Mucosa of descending colon (tissue), 3 donors: ENCODE measurements at places on chromosomes 1 and 21. TPM values are rescaled to one million over a fixed set of nuclear protein-coding genes. Genes with fewer than 3 reads are reported as not detected.

The SLC16A4 gene
- total RNA-seq, result 1.8 TPM

The GJB4 gene
- not detected for total RNA-seq

DNA sequence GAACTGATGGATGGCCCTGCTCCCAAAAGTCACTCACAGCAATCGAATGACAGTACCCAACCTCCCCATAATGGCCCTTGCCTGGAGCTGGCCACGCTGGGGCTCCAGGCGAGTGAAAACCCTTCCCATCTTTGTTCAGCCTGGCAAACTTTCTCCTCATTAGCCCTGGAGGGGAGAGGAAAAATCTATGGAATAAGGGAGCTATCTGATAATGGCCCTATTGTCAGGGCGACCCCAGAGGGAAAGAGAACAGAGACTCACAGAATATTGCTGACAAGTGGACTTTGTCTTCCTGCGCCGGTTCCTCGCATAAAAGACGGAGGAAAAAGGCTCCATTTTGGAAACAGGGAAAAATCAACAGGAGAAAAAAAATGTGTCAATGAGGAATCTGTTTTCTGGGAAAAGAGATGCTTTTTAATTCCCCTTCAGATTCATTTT lies 13.0 kb upstream of the ARHGEF16 start:
- no peak for DNase-seq

DNA sequence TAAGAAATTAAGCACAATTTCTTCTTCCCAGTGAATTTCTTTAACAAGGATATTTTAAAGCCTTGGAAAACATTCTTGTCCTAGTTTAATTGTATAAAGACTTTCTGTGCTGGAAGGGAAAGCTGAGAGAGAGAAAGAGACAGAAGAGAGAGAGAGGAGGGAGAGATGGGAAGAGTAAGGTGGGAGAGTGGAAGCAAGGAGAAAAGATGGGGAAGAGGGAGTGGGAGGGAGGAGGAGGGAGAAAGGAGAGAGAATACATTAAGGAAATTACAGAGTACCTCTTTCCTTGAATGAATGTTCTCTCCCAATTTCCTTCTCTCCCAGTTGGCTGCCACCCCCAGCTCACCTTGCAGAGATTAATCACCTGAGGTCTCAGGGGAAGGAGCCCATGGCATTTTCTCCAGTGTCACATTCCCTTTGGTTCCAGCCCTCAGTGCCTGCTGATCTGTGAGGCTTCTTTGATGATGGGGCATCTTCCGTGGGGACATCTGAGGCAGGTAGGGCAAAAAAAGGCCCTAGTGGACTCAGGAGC lies 32.4 kb upstream of the KCNA10 start:
- DNase-seq, result no peak

DNA sequence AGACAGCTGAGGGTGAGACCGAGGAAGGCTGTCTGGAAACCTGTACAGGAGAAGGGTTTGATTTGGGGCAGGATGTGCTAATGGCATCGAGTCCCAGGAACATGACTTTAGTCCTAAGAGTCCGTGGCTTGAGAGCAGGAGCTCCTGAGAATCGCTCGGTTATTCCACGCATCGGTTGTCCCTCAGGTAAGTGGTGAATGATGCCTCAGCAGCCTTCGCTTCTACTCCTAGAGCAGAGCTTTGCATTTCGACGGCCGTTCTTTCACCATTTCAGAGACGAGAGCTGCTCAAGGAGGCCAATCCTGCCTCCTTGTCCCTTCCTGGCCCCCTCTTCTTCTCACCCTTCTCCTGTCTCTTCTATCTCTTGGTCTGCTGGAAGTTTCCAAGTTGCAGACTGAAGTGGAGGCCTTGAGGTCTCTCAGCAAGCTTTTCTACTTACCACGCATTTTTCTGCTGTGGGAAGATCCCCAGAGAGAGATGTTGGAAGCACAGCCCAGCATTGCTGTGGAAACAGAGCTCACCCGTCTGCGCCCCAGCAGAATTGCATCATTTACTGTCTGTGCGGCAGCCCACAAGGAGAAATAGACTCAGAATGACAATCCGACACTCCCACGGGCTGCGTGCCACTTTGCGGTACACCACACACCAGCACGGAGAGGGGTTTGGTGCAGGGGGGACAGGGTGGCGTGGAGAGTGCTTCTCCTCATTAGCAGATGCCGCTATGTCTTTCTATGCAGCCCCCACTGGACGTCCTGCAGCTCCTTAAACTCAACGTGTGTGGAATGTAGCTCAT lies 270.7 kb upstream of the C1orf174 start:
- DNase-seq, result no peak

GRCh38 chr21:41817228-41817627 lies 50.4 kb upstream of the RIPK4 start:
- DNase-seq, result no peak
